Stimulated activated CD8-positive, alpha-beta memory T cell treated with anti-CD3 and anti-CD28 coated beads, Interleukin-7, amount 100 ng/mL, for 48 hours (primary cell): ENCODE measurements at places on chromosomes 5 and 9.

DNA sequence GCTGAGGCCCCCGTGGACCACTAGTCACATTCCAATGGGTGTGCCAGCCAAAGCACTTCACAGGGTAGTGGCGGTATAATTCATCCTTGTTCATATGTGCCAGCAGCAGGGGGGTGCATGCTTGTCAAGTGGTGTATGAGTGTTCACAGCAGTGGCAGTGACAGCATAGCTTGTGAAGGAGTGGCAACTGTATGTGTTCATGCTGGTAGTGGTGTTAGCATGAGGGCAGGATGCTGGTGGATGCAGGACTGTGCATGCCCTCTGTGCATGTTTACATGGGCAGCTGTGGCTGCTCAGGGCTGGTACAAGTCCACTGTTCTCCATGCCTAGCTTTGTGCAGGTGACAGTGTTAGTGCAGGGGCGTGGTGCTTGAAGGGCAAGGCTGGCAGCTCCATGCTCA lies 253.4 kb upstream of the DMAC1 start:
- no peak for DNase-seq

DNA sequence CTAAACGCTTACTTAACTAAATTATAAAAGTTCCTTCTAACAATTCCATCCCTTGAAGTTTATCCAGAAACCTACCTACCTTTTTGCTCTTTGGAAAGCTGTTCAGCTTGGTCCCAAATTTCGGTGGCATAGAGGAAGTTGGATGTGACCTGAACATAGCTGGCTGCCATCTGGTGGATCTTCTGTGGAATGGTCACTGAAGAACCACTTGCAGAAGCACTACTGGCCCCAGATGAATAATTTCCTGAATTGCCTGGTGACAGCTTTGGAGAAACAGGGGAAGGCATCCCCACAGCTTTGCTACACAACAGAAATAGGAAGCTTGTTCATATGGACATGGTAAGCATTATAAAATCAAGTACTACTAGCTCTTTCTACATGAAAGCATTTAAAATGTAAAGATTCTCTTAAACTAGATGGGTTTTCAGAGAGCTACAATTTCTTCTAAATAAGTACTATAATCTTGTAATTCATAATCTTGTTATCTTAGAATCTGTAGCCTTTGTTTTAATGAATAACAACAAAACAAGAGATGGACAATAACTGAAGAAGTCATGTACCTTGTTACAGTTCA lies 9.9 kb downstream of the LEAP2 start:
- DNase-seq: no peak

GRCh38 chr5:142014911-142015584 lies 2.2 kb upstream of the GNPDA1 start:
- DNase-seq: no peak

DNA sequence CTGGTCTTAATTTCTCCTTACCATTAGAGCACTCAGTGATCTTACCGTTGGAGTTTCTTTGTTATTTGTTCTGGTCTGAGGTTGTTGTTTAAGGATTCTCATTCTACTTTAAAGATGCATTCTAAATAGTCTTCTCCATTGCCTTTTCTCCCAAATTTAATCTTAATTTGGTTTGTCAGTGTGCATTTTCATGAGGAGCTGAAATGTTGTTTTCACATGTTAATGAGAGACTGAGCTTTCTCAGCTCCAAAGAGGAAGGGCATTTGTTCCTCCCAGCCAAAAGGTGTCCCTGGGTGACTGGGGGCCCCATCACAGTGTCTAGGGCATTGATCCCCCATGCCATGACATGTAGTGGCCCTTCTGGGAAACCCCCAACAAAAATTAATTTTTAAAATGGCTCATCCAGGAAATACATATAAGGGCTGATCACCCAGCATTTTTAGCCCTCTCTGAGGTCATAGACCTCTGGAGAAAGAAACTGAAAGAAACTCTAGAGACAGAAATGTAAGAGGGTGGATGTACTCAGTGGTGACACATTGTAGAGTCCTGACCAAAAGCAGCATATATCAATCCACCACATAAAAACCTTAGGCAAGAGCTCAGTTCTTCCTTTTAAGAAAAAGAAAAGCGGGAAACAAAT lies 240.4 kb upstream of the RAI14 start:
- DNase-seq: no peak
